ENCODE measurements at places on chromosomes 3 and 15.

DNA sequence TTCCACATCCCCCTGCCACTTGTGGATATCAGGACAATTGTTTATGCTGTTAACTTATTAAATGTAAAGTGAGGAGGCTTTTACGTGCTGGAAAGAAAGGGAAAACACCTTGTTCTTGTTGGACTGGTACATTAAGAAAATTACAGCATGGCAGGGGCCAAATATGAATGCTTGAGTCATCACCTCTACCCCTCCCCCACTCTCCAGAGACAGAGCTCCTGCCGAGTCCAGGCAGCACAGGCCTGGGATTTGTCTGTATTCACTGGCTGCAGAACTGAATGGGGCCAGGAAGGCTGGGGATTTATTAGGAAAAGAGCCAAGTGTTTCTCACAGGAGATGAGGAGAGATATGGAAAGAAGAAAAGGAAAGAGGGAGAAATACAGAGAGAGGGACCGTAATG is 308.9 kb downstream of the EPHB1 start:
- no peak for DNase-seq

DNA sequence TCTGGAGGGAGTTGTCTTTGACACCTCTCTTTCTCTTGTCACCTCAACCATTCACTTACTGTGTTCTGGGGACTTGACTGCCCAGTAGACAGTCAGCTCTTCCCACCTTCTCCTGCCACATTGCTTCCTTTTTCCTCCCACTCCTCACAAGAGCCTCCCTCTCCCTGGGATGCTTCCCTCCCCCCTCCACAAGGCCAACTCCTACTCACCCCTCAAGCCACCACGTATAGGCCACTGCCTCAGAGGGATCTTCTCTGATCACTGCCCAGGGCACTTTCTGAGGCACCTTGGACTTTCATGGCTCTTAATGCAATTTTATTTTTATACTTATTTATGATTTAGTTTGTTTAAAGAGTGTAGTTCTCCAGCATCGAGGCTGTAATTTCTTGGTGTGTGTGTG is 23.2 kb downstream of the THSD4 start:
- no peak for DNase-seq

GRCh38 chr3:161314836-161315395 is 56.4 kb downstream of the SPTSSB start:
- no peak for DNase-seq

DNA sequence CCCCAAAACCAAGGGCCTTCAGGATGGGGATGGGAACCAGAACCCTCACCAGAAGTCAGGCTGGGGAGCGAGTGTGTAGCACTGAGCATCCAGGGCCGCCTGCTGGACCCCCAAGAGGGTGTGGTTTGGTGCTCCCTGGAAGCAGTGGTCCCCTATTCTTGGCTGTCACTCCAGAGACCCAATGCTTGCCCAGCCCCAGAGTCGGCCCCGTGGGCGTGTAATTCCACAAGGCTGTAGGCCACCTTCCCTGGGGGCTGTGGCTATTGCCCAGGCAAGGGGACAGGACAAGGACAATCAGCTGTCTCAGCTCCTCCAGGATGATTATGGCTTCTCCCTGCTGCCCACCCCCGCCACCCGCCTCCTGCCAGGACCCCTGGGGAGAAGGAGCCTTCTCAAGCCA is 14.5 kb downstream of the IGDCC3 start:
- DNase-seq: no peak

- DNase-seq: no peak
Observed at GRCh38 chr3:62117903-62118548, 255.3 kb downstream of the FEZF2 start.

DNA sequence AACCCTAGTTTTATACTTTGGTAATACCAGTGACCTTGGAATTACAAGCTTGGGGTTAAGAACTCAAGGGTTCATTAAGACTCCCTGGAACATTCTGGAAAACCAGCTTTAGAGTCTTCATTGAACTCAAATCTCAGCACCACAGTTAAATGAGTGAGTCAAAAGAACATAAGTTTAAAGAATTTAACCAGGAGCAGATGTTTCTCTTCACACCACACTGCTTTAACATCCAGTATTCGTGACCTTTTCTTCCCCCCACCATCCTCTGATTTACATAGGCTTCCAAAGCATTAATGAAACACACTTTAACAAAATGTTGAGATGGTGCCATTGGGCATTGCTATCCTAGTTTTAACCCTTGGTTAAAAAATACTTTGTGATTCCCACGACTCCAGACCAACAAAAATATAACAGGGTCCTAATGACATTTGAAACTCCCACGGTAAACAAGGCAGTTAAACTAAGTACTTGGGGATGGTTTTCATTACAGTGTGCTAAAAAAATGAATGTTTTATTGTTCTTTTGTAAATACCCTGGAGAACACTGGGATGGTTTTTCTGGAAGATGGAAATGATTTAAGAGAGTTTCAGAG is 123.9 kb downstream of the OXNAD1 start:
- no peak for DNase-seq

- DNase-seq: no peak
Observed at GRCh38 chr3:175447521-175447920, 588.4 kb downstream of the NAALADL2 start.

DNA sequence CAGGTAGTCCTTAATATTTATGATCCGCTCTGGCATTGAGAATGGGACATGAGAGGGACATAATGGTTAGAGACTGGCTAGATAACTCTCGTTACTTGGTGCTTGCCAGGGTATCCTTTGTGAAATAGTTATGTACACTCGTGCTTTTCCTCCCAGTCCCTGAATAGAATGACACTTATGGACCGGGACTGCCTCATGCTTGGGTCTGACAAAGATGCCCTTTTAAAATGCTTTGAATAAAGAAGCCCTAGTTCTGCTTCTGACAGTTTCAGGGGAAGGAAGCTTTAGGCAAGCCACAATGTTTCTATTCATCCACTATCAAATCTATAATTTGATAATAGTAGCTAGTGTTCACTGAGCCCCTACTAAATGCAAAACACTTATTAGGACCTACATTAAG is 29.4 kb downstream of the POLR2M start:
- no peak for DNase-seq

All from breast epithelium (tissue), 4 donors.